ENCODE measurements at places on chromosomes 2 and 18.

DNA sequence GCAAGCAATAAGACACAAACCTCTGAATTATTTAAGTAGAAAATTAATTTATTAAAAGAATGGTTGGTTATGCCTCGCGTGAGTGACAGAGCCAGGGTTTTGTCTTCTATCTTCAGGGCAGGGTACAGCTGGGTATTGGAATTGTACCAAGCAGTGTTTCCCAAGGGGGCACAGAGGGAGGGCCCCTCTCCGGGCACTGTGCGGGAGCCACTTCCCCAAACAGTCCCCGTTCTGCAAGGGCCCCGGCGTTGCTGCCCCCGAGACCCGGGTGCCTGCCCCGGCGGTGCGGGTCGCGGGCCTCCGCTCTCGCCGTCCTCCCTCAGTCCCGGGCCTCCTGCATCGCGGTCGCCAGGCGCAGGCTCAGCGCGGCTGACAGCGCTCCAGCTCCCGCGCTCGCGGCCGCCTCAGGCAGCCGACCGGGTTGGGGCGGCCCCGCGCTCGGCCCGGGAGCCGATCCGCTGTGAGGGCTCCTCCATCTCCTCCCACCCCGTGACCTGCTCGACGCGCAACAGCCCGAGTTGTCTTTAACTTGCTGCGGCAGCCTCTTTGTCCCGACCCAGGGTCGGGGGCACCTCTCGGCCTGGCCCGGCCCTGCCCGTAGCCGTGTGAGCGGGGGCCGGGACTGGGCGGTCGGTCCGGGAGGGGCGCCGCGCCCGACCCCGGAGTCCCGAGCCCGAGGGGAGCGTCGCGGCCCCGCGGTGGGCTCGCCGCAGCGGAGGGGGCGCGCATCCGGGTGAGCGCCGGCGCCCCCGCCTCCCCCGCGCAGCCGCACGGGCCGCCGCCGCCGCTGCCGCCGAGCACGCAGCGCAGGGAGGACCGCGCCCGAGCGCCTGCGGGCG, 620 bp upstream of the GALNT1 start:
- peak; percentile 81 for DNase-seq

- no peak for DNase-seq
Observed at GRCh38 chr18:28684746-28685355, 507.9 kb upstream of the CDH2 start.

DNA sequence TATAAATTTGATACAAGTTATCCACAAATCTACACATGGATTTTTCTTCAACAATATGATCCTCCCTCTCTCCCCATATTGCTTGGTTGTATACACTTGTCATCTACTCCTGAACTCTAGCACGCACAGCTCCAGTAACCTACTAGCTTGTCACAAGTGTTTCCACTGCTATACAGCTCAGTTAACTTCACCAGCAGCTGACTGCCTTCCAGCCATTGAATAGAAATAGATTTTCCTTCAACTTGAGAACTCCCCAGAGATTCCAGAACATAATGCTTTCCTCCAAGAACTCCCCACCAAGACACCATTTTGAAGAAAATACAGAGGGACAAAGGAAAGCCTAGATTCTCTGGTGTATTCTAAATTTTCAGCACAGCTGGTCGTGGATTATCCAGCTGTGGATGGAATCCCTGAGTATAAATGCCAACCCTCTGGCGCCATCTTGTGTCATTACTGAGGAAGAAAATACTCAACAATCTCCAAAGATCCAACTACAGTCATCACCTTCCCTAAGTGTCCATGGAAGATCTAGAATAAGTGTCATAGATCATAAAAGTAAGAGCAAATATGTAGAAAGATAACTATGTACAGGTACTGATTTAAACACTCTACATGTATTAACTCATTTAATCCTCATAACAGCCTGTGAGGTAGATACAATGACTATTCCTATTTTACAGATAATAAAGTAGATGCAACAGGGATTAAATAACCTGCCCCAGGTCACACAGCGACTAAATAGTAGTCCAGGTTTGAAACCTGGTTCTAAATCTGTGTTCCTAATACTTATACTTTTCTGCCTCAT, 156.7 kb downstream of the ARHGAP28 start:
- DNase-seq, result peak; percentile 39

GRCh38 chr2:138522556-138522955, 21.0 kb downstream of the SPOPL start:
- DNase-seq, result peak; percentile 36

- DNase-seq, result no peak
Observed at GRCh38 chr2:229519655-229520430, 194.5 kb downstream of the DNER start.
